ENCODE measurements at places on chromosomes 16 and 17.

GRCh38 chr17:69828087-69828486 lies 246.9 kb upstream of the KCNJ16 start:
- no peak for DNase-seq

- peak; percentile 20 for DNase-seq
Measured at GRCh38 chr16:70298988-70299938, at the start of gene DDX19B. TSS of gene DDX19B (plus strand) at chr16:70299186. CDS start at chr16:70299298, 112 bp downstream.

- DNase-seq: no peak
Measured at GRCh38 chr17:45296003-45296832, 20.6 kb downstream of the MAP3K14 start.

DNA sequence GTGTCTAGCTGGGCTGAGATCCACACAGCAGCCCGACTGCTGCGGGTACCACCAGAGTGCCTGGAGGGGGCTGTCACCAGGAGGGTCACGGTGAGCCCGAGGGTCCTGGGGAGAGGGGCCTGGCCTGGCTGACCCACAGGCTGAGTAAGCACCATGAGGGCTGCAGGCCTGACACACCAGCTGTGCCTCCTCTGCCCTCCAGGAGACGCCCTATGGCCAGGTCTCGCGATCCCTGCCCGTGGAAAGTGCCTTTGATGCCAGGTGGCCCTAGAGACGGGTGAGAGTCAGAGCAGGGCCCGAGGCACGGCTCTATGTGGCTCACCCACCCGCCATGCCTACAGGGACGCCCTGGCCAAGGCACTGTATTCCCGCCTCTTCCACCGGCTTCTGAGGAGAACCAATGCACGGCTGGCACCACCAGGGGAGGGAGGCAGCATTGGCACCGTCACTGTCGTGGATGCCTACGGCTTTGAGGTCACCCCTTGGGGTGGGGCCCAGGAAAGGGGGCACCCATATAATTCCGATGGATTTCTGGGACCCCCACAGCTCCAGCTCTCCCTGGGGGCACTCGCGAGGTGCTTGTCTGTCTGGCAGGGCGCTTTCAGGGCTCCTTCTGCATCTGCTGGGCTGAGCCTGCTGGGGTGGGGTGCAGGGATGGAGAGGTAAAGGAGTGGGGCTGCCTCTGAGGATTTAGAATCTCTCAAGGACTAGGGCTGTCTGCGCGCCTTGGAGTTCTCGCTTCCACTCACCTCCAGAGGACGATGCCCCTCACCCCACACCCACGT lies 7.1 kb downstream of the MYO15B start:
- DNase-seq: no peak

DNA sequence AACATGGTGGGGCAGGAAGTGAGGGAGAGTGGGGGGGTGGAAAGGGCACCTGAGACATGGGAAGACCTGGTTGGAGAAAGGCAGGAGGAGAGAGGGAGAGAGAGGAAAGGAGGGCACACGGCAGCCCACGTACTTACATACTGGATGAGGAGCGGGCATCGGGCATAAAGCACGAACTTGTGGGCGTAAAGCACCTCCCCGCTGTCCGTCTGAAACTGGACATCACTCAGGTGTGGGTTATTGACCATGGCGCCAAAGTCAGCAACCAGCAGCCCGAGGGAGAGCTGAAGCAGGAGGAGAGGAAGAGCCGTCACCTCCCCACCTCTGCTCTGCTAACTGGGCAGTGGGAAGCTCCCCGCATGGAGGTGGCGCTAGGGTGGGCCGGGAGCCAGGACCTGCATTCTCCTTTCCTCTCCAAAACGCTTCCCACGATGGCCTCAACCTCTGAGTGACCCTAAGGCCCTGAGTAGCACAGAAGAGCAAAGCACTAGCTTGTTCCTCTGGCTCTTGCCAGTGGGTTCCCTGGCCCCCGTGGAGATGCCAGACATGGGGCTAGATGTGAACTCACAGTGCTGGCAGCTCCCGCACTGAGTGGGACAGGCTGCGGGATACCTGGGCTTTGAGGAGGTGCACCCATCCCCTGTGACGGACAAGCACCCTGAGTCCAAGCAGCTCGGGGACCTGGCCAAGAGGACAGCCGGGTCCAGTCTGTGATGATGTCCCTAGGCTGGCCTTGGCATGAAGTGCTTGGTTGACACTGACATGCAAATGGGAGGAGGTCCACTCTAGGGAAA lies 16.9 kb downstream of the SLX4 start:
- DNase-seq: no peak

DNA sequence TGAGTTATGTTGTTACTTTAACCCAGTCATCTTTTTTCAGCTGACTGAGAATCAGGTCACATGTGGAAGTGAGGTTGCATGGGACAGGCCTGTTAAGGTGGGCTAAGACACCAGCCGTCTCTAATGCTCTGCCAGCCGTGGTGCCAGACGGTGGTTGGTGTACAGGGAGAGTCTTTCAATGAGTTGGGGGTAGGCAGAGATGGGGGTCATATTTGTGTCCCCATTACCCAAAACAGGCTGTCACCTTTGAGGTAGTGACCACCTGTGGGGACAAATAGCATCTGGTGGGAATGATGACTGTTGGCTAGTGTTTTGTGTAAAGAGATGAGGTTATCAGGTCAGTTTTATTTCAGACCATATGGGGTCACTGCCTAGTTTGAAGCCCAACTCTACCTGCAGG lies 1.8 kb downstream of the RPL38 start:
- DNase-seq: no peak

GRCh38 chr17:75241502-75241901 lies 19.9 kb downstream of the GGA3 start:
- DNase-seq: no peak

DNA sequence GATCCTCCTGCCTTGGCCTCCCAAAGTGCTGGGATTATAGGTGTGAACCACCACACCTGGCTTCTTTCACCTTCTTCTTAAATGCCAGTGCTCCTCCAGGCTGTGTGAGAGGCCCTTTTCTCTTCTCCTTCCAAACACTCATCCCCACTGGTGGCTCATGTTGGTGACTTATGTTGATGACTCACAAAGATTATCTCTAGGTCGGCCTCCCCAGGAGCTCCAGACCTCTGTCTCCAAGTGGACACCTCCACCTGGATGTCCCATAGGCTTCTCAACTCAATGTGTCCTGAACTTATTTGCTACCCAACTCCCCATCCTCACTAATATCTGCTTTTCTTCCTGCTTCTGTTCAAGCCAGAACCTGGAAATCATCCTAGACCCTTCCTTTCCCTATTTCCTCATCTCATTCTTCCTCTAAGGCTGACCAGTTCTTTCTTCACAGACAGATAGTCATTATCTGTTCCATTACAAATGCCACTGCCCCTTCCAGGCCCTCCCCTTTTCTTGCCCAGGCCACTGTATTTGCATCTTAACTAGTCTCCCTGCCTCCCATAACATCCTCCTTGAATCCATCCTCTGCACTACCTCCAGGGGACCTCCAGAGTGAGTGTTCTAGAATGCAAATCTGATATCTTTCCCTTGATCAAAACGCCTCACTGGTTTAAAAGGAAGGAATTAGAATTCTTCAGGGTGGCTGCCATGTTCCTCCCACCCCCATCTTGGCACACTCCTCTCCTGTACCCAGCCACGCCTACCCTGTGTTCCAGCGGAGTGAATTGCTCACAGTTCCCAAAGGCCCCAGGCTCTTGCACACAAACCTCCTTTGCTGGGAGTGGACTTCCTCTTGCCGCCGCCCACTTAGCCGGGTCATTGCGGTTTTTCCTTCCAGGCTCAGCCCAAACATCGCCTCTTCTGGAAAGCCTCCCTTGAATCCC lies 34.8 kb upstream of the FBXO47 start:
- DNase-seq: no peak

DNA sequence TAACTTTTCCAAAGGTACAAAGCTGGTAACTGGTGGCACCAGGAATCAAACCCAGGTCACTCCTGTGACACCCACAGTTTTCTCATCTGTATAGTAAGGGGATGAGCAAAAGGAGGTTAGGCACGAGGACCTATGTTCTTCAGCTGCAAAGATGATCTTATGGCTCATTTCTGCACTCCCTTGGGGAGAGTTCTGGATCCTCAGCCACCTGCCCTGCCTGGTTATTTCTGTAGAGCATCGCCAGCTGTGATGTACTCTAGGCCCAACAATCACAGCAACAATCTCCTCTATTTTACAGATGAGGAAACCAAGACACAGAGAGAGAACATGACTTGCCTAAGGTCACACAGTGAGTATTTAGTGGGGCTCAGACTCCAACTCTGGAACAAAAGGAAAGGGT lies 5.4 kb upstream of the CPNE2 start:
- DNase-seq: no peak

DNA sequence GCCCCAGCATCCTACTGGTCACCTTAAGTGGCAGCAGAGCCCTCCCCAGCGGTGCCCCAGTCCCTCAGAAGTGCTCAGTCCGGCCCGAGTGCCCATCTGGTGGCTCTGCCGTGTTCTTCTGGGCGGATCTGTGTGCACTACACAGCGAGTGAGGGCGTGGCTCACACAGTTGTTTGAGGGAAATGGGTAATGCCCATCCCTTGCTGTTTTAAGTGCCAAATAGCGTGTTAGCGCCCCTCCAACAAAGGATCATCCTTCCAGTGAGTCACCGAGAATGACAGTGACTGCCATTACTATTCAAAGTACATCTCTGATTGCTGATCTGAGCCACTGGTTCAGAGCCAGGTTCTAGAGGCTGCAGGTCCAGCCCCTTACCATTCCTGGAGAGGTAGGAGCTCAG lies 152.0 kb downstream of the LGALS9B start:
- no peak for DNase-seq

DNA sequence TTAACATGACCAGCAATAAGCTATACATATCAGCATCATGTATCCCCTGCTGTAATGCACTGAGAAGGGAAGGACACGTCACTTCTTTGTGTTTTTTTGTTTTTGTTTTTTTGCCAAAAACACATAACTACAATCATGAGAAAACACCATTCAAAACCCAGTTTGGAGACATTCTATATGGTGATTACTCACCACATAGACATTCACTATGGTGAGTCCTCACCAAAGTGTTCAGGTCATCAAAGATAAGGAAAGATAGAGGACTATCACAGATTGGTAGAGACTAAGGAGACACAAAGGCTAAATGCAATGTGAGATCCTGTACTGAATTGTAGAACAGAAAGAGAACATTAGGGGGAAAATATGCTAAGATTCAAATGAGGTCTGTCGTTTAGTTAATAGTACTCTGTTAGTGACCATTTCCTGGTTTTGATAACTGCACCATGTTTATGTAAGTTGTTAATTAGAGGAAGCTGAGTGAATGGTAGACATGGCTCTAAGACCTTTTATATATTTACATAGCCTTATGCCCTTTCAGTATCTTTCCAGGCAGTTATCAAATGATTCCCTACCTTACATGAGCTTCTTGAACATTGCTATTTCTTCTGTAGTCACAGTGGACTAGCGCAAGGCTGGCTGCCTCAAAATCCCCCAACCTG lies 46.6 kb downstream of the PIK3R5 start:
- DNase-seq: no peak

DNA sequence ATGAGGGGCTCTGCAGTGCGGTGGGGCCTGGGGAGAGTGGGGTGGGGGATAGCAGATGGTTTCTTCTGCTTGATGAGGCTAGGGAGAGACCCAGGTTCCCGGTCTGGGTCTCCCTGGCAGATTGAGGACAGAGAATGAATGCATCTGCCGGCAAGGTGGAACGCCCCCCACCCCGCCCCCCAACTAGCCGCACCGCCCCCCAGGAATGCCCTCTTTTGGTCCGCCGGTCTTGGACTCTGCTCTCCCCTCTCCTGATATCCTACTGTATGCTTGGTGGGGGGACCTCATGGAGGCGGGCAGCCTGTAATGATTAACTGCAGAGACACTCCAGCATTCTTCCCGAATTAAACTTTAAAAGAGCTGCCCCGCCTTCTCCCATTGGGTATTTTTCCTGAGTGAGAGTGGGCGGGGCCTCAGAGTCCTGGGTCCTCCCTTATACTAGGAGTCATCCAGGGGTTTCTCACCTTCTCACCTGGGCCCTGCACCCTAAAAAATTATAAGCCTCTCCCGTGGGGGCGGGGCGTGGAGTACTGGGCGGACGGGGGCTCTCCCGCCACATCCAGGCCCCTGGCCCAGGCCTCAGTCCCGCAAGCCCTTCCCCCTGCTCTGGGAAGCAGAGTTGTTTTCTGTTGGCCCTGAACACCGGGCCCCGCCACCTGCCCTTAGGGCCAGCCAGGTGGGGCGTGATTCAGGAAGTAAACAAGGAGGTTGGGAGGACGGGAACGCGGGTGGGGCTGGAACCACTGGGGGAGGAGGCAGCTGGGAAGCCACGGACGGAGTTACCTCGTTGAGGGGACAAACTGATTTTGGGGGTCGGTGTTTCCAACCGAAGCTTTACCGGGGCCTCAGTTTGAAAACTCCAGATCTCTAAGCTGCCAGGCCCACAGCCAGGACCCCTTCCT lies 1.5 kb downstream of the GRB7 start:
- DNase-seq: no peak

- DNase-seq: no peak
Measured at GRCh38 chr16:77555126-77555525, 120.3 kb upstream of the ADAMTS18 start.

DNA sequence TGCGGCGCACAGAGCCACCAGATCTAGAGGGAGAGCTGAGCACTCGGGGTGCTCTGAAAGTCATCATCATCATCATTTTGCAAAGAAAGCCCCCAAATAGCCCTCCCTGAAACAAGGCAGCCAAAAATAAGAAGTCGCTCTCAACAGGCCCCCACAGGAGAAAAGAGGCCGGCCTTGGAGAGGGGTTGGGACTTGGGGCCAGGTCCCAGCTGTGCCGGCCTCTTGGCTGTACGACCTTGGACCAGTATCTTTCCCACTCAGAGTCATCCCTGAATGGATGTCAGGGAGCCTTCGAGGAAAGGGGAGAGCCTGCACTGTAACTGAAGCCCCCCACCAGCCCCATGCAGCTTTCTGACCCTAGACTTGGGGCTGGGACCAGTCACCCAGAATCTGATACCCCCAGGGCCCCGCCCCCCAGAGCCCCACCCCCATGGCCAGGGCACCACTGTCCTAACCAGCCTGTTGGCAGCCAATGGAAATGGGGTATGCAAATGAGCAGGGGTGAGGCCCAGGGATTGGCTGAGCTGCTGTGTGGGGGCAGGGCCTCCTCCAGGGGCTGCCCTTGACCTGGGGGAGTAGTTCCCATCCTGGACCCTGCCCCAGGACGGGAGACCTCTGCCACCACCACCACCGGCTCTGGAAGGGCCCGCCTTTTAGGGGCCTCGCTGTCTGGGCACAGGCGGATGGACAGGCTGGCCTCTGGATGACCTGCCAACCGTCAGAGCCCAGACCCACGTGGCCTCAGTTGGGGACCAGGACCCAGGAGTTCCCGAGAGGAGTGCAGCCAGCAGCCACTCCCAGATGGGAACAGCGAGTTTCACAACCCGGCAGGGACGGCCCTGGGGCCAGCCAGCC lies 15.4 kb downstream of the ZFPM1 start:
- no peak for DNase-seq

GRCh38 chr16:2829501-2830354 lies at the start of gene ZG16B:
TSS of gene ZG16B (plus strand) at chr16:2830303. CDS start at chr16:2830442, 139 bp downstream.
- no peak for DNase-seq

- DNase-seq: no peak
Measured at GRCh38 chr17:14311981-14312380, 11.1 kb downstream of the HS3ST3B1 start.

DNA sequence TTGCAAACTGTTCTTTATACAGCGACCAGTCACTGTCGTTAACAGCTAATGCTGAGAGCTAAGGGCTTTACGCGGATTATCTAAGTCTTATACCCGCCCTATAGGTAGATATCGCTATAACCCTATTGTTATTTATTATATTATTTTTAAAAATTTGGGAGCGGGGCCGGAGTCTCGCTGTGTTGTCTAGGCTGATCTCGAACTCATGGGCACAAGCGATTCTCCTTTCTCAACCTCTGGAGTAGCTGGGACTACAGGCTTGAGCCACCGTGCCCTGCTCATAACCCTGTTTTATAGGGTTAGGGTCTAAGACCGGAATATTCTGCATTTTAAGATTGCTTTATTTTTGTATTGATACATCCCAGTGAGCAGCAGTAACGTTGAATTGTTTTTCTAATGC lies 24.7 kb downstream of the DEF8 start:
- no peak for DNase-seq

All from NCI-H446 treated with DMSO at 0.1 percent for 48 hours (cell line).